ENCODE measurements at places on chromosomes 5 and 9. TPM values are rescaled to one million over a fixed set of nuclear protein-coding genes. Genes with fewer than 3 reads are reported as not detected.

Gene IL9
- not detected for total RNA-seq

Gene NR4A3
- total RNA-seq = 38.6 TPM

Gene SLC36A3
- total RNA-seq = not detected

DNA sequence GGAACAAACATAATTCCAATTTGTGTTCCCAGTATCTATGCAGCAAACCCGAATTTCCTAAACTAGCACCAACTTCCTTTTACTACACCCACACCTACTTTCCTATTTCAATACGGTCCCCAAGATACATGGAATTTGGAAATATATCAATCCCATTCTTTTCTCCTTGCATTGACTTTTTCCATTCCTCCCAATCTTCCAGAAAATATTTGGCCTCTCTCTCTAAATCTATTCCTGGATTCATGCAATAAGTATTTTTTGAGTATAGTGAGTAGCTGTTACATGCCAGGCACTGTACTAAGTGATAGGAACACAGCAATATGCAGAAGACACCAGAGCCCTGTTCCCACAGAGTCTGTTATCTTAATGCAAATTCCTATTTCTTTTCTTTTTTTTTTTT is 216.2 kb upstream of the PIK3R1 start:
- no peaks in the 10 kb centered on the region for H3K36me3 ChIP-seq
- no peak overlapping the region for H3K4me3 ChIP-seq
- H3K27ac ChIP-seq = no peak overlapping the region
- no peak for DNase-seq

- H3K4me3 ChIP-seq = no peak within 1 kb of the TSS
- H3K36me3 ChIP-seq = no peaks in the 10 kb centered on the region
- H3K27me3 ChIP-seq = no peaks in the 10 kb centered on the region
- no peak within 1 kb of the TSS for H3K27ac ChIP-seq
- DNase-seq = no peak
Observed at GRCh38 chr9:128149001-128149701, at the start of gene LCN2. TSS of gene LCN2 (plus strand) at chr9:128149453. CDS start at chr9:128149526, 73 bp downstream.

GRCh38 chr9:135971892-135972291 is 10.7 kb upstream of the UBAC1 start:
- peak; percentile 80 for DNase-seq
- no peak overlapping the region for H3K27ac ChIP-seq
- H3K27me3 ChIP-seq = no peaks in the 10 kb centered on the region
- H3K4me1 ChIP-seq = peaks cover 18% of the 10 kb centered on the region

DNA sequence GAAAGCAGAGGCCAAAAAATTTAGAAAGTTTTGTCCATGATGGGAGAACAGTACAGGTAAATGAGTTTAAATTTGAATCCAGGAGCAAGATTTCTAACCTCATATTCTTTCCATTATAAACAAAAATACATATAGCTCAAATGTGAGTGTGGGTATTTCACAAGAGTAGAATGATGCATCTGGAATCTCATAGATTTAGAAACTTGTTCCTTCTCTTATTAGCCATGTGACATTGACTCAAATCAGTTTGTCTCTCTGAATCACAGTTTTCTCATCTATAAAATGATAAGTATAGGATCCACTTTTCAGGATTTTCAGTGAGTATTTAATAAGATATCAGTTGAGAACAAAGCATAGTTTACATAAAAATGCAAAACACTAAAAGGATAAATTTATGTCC is 436.3 kb upstream of the PAPPA start:
- H3K27me3 ChIP-seq = no peaks in the 10 kb centered on the region
- no peaks in the 10 kb centered on the region for H3K36me3 ChIP-seq
- no peaks in the 10 kb centered on the region for H3K4me1 ChIP-seq
- no peak overlapping the region for H3K27ac ChIP-seq
- no peak overlapping the region for H3K4me3 ChIP-seq

GRCh38 chr5:140003519-140003918 is 39.6 kb downstream of the NRG2 start:
- H3K4me1 ChIP-seq = no peaks in the 10 kb centered on the region
- peaks cover 9% of the 10 kb centered on the region for H3K27me3 ChIP-seq
- no peak for DNase-seq
- no peak overlapping the region for H3K27ac ChIP-seq
- H3K36me3 ChIP-seq = no peaks in the 10 kb centered on the region
- H3K4me3 ChIP-seq = no peak overlapping the region

- peaks cover 3% of the 10 kb centered on the region for H3K36me3 ChIP-seq
- no peaks in the 10 kb centered on the region for H3K27me3 ChIP-seq
- H3K4me1 ChIP-seq = peaks cover 8% of the 10 kb centered on the region
Observed at GRCh38 chr5:109743770-109744212, 54.1 kb downstream of the MAN2A1 start.

DNA sequence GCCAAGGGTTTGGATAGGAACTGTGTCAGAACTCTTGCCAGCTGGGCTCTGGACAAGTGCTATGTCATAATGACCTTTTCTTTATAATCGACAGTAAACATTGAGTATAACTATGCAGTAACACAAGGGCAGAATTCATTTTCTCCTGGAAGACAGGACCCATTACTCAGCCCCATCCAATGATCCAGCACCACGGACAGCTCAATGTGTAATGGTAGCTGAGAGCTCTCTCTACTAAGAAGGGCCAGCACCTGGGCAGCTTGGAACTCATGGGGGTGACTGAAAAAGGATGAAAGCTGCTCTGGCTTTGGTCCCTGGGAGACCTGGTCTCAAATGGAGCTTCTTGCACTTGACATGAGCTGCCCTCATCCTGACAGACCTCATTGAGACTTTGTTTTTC is 347.8 kb downstream of the TRIM32 start:
- no peak overlapping the region for H3K4me3 ChIP-seq
- no peak overlapping the region for H3K27ac ChIP-seq
- no peaks in the 10 kb centered on the region for H3K36me3 ChIP-seq
- no peaks in the 10 kb centered on the region for H3K27me3 ChIP-seq

DNA sequence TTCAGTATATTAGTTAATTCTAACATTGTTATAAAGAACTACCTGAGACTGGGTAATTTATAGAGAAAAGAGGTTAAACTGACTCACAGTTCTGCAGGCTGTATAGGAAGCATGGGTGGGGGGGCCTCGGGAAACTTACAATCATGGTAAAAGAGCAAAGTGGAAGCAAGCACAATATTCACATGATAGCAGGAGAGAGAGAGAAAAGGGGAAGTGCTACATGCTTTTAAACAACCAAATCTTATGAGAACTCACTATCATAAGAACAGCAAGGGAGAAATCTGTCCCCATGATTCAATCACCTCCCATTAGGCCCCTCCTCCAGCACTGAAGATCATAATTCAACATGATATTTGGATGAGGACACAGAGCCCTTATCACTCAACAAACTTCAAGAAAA is 324.9 kb downstream of the ZNF608 start:
- H3K4me3 ChIP-seq = no peak overlapping the region
- no peaks in the 10 kb centered on the region for H3K27me3 ChIP-seq
- H3K27ac ChIP-seq = no peak overlapping the region
- DNase-seq = no peak

GRCh38 chr9:87853302-87853701 is 29.4 kb upstream of the SPATA31E1 start:
- no peaks in the 10 kb centered on the region for H3K36me3 ChIP-seq
- H3K27ac ChIP-seq = no peak overlapping the region
- DNase-seq = no peak
- H3K4me3 ChIP-seq = no peak overlapping the region
- H3K4me1 ChIP-seq = no peaks in the 10 kb centered on the region

GRCh38 chr5:127370631-127371030 is 80.0 kb downstream of the MEGF10 start:
- no peaks in the 10 kb centered on the region for H3K4me1 ChIP-seq
- no peaks in the 10 kb centered on the region for H3K36me3 ChIP-seq
- H3K4me3 ChIP-seq = no peak overlapping the region
- H3K27ac ChIP-seq = no peak overlapping the region
- no peaks in the 10 kb centered on the region for H3K27me3 ChIP-seq

Data from natural killer cell (primary cell).